Stimulated activated CD4-positive, alpha-beta T cell treated with anti-CD3 and anti-CD28 coated beads, Interleukin-1b, Interleukin-23, amount 100 ng/mL, for 4 hours (primary cell): ENCODE measurements at places on chromosomes 5 and 9.

- peak; percentile 37 for DNase-seq
Measured at GRCh38 chr5:32538031-32538547, 47.3 kb upstream of the SUB1 start.

DNA sequence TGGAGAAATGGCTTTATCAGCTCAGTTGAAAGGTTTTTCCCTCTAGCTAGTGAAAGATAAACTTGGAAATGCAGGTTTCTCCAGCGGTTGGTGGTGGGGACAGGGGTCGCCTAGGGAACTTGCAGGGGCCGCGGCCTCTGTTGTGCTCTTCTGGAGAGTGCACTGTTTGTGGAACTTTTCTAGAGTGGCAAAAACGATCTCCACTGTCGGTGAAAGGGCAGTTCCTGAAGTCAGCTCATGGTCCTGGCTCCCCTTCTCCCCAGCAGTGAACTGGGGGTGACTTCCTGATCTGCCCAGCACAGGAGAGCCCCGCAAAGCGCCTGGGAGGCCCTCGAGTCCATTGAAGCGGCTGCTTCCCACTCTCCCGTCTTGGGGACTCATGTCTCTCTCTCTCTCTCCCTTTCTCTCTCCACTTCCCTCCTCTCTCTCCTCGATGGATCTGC, 3.2 kb downstream of the IRX1 start:
- DNase-seq, result no peak

DNA sequence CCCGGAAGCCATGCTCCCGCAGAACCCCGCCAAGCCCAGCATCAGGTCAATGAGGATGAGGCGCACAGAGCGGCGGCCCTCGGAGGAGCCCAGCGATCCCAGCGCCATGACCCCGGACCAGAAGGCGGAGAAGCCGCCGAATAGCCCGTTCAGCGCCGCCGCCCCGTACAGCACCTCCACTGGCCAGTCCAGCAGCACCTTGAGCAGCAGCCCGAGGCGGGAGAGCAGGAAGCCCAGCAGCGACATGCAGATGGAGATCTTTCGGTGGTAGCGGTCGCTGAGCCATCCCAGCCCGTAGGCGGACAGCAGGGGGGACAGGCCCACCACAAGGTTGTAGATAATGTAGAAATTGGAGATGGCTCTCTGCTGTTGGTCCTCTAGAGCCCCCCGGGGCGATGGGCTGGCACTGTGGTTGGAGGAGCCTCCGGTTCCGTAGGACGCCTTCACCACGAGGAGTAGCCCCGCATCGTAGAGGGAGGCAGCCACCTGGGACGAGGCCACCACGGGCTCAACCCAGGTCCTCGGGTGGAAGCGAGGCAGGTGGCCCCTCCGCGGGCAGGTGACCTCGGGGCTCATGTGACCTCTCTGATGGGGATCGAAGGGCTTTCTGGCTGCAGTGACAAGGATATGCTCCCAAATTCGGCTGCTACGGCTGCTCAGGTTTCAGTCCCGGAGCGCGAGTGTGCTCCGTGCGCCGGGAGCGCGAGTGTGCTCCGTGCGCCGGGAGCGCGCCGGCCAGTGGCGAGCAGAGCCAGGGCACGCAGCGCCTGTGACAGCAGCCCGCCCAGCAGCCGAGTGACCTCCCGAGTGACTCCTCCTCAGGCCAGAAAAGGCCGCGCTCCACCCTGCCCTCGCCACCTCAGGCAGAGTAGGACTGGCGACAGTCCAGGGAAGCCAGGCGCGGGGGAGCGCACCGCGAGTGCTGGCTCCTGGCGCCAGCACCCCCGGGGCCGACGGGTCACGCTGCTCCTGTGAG, at the start of gene SLC46A2:
Gene SLC46A2, minus strand, starts transcription at position 771 of the 976 bp plus-strand sequence. Its CDS starts 195 bp downstream, at position 576.
- no peak for DNase-seq

DNA sequence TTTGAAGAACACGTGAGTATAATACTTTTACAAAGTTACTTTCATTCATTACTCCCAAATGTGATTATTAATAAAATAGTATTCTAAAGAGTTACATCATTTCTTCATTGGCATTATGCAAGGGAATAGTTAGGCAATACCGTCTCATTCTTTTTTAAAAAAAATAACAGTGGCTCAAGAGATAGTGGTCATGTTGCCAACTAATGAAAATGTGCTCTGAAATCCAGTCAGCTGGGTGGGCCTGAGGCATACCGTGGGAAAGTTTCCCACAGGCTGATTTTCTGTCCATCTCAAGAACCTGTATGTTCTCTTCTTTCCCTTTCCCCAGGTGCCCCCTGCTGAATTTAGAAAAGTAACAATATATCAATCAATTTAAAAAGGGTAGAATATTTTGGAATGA, 40.8 kb upstream of the ROPN1L start:
- no peak for DNase-seq

DNA sequence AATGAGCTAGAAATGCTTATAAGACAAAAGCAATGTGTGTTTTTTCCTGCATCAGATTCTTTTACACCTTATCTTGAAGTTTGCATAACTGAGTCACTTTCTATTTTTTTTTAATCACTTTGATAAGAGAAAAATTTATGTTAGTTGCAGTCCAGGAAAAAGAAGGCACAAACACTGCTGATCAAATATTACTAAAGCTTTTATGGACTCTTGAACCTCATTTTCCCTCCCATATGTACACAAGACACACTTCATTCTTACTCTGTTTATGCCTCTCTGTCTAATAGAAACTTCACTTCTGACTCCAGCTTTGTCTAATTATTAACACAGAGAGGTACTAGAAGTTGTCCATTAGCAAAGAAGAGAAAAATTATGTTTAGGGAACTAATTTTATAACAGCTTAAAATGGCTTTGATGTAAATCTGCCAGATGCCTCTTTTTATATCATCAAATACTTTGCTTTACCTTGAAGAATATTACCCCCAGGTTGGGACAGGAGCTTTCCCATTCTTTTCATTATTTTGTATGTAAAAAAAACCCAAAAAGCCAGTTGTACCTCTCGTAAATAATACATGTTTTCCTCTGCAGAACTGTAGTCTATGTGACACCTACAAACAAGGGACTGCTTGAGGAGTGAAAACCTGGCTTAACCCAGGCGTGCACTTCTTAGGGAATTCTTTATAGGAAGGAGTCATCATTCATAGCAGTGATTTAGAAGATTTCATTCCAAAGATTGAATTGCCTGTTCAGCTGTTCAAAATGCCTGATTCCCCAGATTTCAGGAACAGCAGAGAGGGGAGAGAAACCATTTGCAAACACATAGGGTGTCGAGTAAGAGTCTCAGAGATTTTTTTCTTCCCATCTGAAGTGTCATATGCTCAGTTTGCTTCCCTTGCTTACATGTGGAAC, 72.6 kb downstream of the DAPK1 start:
- DNase-seq, result no peak

DNA sequence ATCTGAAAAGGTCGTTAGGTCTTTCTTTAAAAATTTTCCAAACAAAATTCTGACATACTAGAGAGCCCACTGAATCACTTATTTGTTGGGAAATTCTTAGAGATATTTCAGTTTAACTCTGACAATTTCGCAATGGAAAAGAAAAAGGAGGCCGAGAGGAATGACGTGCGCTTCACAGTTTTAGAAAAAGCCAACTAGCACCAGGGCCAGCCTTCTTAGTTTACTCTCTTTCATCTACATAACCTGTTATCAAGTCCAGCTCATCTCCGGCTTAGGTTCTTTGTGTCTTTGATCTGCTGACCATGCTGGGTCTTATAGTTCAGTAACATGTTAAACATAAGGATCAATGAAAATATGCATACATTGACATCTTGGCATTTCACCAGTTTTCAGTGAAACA, 201.7 kb upstream of the TAS2R1 start:
- DNase-seq, result no peak
